ENCODE measurements at places on chromosomes 13 and 19.

GRCh38 chr13:19062801-19063200 lies 118.8 kb downstream of the TUBA3C start:
- DNase-seq: no peak

DNA sequence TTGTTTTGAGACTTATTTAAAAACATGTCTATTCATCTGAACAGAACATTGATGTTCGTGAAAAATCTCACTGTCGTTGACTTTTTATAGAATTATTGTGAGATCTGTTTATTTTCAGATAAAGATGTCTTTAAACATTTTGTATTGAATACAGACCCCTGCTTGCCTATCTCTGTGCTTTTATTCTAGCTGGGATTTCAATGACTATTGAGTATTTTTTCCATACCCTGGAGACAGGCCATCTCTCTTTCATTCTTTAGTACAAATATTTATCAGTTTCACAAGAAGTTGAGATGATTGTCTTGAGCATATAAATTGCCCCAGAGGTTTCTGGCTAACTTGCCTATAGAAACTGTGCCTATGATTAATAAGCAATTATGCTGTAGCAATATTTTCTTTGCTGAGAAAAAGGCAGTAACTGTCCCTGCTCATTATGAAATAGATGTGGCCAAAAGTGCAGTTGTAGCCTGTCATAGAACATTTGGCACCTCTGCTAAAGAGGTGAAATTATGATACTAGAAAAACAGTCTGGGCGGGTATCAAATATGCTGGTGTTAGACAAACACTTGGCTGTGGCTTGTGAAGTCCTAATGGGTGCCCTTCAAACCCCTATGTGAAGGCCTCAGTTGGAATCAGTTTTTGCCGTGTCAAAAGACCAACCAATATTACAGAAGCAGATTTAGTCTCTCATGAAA lies 360.6 kb downstream of the HS6ST3 start:
- DNase-seq: no peak

- peak; percentile 19 for DNase-seq
Observed at GRCh38 chr13:75739244-75739868, 103.2 kb downstream of the LMO7 start.

DNA sequence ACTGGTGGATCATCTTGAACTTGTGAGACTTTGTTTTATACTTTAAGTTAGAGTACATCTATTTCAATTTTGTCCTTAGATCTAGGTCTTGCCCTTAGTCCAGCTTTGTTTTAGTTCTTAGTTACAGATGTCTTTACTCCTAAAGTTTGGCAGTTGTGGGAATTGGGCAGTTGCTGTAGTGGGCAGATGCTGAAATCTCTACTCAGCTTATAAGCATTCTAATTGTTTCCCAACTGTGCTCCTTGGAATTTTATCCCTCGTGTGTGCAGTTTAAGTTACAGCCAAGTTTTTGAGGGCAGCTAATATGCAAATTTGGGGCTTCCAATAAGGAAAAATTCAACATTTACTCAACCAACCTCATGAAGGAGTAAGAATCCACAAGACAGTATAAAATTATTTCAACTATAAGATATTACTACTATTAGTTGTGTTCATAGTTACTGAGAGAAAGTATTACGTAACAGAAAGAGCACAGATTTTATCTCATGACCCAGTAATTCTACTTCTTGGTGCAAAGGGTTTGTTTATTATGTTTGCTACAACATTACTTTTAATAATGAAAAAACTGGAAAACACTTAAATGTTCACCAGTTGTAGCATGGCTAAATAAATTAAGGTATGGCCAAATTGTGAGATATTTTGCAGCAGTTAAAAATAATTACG lies 32.9 kb downstream of the CCDC122 start:
- DNase-seq: peak; percentile 72

Data from foreskin fibroblast (primary cell).